ENCODE measurements at places on chromosomes 1 and 21.

- peak; percentile 22 for DNase-seq
Measured at GRCh38 chr1:247681288-247681897, 1.9 kb upstream of the OR13G1 start.

- no peak for DNase-seq
Measured at GRCh38 chr1:58762806-58763205, 21.0 kb downstream of the JUN start.

DNA sequence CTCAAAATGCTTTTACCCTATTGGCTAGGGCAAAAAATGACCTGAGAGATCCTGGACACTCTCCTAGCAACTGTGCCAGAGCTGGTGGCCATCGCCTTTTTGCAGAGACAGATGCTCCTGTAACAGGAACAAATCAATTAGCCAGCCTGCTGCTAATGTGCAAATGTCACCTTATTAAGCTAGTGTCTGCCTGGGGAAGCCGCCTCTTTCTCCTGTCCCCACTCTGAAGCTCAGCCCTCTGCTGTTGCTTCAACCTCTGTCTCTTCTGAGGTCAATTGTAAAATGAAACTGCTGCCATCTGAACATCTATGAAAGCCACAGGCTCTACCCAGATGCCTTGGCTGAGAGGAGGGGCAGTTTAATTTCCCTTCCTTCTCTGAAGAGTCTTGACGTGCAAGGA lies 85.5 kb upstream of the CACNA1E start:
- no peak for DNase-seq

GRCh38 chr1:201346337-201346939 lies 31.0 kb downstream of the TNNT2 start:
- peak; percentile 16 for DNase-seq

DNA sequence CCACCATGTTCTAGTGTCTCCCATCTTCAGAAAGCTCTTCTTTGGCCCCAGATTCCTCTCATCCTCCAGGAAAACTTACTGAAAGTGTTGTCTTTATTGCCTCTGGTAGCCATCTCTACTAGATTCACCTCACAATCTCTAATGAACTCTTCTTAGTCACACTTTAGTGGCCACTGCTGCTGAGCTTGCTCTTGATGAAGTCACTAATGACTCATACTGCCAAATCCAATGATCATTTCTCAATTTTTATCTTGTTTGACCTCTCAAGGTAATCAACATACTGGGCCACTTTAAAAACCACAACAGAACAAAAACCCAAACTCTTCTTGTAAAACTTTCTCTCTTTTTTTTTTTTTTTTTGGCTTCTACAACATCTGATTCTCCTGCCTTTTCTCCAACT lies 196.4 kb downstream of the LHX8 start:
- no peak for DNase-seq

GRCh38 chr1:30538226-30538992 lies 185.0 kb downstream of the MATN1 start:
- no peak for DNase-seq

DNA sequence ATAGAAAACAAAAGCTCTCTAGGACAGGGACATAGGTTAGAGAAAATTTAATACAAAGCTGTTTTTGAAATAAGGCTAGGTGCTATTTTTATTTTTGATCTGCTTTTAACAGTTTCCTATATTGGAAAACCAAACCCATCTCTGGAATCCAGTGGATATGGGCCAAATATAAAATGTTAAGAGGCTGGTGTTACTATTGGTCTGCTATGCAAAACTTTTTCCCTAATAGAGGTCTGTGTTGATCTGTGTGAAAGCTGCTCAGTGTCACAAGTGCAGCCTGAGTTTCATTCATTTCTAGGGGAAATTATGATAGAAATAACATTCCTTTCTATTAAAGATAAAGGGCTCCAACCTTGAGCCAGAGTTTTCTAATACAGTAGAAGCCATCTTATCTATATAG lies 116.4 kb downstream of the OLFML2B start:
- DNase-seq: no peak

GRCh38 chr1:98276514-98276913 lies 355.7 kb upstream of the DPYD start:
- no peak for DNase-seq

GRCh38 chr1:77876884-77877283 lies 11.5 kb upstream of the NEXN start:
- no peak for DNase-seq

- peak; percentile 13 for DNase-seq
Measured at GRCh38 chr1:202805886-202806844, 2.1 kb downstream of the KDM5B start.

GRCh38 chr1:68199603-68200002 lies 32.7 kb downstream of the WLS start:
- DNase-seq: no peak

DNA sequence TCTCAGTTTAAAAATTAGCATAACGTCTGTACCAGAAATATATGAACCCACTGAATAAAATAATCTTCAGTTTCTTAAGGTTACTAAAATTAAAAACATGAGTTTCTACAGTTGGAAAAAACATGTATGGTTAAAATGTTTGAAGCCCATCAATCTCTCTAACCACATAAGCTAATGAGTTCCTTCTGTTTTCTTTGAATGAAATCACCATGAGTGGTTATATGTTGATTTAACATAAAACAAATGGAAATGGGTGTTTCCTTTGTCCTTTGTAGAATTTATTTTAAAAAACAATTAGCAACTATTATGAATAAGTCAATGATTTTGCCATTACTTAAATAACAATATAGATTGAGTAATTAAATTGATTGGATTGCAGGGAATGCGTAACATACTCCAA lies 3.0 kb upstream of the ADGRL2 start:
- no peak for DNase-seq

- no peak for DNase-seq
Measured at GRCh38 chr1:72937905-72938304, 655.6 kb upstream of the NEGR1 start.

DNA sequence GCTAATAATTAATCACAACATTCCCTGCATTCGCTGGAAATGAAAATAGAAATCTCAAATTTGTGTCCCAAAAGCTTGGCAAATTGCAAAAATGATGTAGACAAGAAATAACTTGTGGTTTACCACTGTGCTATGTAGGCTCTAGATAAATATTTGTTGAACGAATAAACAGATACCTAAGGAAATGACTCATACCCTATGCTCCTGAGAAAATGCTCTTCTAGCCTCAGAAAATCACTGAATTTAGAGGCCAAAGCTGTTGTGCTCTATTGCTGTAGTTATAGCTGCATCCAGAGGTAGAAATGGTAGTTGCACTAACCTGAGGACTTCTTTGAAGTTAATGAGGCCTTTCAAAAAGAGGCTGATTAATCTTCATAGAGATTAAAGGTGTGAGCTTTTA lies 142.0 kb upstream of the ZNHIT6 start:
- DNase-seq: no peak

DNA sequence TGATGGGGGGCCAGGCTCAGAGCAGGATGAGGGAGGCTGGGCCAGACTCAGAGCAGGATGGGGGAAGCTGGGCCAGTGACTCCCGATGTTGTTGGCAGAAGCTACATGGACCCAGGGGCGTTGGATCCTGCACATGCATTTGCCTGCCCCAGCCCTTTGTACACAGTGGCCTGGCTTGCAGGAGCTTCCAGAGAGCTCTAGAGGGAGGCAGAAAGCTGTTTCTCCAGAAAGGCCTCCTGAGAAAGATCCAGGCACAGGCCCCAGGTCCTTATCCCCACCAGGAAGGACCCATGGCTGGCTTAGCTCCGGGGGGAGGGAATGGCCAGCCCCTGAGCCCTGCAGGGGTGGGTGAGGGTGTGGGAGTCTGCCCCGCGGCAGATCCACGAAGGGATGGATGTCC lies 106.6 kb upstream of the ACTRT2 start:
- DNase-seq: no peak

DNA sequence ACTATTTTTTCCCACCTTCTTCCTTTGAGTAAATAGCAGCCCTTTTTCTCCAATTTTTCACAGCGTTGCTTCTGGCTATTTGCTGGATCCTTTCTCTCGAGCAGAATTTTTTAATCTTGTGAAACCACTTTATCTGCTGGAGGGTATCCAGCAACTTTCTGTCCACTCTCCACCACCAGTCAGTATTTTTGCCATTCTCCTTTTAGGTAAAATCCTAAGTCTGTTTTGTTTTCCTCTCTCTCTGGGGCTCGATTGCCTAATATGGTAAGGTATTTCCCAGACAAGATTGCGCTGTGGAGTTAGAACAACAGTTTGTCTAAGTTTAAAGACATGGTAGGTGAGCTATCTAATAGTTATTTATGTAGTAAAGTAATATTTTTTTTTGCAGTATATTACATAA lies 156.9 kb downstream of the PPP1R12B start:
- DNase-seq: no peak

GRCh38 chr1:230166366-230167132 lies 99.5 kb downstream of the GALNT2 start:
- no peak for DNase-seq

DNA sequence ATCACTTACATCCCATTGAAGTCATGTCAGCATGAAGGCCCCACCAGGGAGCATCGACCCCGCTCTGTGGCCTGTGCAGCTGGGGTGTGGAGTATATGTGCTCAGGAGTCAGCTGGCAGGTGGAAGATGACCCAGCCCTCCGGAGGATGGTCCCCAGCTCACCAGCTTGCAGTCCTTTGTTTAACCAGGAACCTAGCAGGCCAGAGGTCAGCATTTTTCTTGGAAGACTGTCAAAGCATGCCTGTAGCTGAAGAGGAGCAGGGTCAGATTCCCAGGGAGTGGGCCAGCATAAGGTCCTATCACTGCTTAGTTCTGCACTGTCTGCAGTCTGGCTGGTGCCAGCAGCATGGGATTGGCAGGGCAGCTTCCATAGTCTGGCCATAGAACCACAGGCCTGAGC lies 12.7 kb downstream of the NFASC start:
- no peak for DNase-seq

- no peak for DNase-seq
Measured at GRCh38 chr21:46570119-46570518, 34.8 kb downstream of the S100B start.

- no peak for DNase-seq
Measured at GRCh38 chr1:9250411-9251381, 16.1 kb downstream of the H6PD start.

- no peak for DNase-seq
Measured at GRCh38 chr1:151854658-151855057, 1.1 kb upstream of the THEM5 start.

DNA sequence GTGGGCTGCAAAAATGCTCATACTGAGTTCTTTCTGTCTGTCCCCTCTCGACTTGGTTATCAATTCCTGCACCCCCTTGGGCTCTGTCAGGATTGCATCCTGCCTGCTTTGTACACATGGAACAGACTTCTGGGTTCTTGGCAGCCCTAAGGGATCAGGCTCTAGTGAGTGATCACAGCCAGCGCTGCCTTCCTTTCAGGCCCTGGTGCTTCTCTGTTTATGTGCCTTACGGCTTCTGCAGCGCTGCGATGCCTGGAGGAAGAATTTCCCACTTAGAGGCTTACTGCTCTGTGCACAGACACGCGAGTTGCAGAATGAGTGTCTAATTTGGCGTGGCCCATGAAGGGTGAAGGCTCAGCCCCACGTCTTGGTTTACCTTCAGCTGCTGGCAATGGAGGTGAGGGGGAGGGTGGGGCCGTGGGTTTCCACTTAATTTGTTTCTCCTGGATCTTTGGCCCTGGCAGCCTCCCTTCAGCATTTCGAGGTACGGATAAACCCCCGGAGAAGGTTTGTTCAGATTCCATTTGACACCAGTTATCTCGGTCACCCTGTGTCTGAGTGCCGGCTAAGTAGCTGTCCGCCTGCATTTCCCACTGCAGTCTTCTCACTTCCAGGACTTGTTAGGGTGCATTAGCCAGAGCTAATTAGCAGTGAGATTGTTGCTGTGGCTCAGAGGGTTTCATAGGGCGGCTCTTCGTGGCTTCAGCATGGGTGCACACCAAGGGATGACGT lies 227.3 kb downstream of the DYRK1A start:
- DNase-seq: no peak

DNA sequence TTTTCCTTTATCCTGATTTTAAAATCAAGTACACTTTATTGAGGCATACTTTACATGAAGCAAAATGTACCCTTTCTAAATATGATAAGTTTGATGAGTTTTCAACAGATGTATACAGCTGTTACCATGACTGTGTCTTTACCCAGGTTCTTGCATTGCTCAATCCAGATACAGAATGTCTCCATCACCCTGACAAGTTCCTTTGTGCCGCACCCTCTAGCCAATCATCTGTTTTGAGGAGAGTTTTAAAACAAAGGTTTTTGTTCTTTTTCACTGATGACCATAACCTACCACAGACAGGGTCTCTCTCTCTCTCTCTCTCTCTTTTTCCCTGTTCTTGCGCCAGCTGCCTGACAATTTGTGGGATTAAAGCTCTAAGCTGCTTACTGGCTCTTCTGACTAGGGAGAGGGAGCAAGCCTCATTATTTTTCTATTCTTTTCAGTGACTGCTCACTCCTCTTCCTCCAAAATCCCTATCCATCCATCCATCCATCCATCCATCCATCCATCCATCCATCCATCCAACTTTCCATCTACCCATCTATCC lies 1.2 kb upstream of the KCNE1 start:
- no peak for DNase-seq

DNA sequence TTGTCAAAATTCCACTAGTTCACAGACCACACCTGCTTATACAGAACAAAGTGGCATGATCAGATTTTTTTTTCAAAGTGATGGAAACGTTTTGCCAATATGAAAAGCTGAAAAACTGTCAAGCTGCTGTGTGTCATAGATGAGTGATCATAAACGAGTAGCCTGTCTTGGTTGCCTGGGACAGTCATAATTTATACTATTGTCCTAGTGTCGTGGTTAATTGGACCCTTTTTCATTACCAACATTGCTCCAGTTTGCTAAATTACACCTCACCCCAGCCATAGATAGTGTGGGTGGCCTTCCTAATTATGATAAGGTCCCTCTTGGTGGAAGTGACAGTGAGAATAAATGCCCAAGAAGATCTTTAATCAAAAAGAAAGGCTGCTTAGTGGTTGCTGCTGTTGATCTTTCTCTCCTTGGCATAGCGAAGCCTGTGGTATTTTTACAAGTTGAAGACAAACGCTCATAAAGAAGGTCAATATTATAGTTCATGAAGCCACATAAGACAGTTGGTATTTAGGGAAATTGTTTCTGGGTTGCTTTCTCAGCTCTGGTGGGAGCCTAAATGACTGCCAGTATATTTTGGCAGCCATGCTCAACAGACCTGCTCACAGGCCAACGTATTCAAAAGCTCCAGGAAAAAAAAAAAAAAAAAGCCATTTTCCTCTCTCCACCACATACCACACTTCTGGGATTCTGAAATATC lies 478.1 kb downstream of the PLA2G4A start:
- no peak for DNase-seq

- no peak for DNase-seq
Measured at GRCh38 chr1:176894450-176894849, 270.1 kb downstream of the ASTN1 start.

DNA sequence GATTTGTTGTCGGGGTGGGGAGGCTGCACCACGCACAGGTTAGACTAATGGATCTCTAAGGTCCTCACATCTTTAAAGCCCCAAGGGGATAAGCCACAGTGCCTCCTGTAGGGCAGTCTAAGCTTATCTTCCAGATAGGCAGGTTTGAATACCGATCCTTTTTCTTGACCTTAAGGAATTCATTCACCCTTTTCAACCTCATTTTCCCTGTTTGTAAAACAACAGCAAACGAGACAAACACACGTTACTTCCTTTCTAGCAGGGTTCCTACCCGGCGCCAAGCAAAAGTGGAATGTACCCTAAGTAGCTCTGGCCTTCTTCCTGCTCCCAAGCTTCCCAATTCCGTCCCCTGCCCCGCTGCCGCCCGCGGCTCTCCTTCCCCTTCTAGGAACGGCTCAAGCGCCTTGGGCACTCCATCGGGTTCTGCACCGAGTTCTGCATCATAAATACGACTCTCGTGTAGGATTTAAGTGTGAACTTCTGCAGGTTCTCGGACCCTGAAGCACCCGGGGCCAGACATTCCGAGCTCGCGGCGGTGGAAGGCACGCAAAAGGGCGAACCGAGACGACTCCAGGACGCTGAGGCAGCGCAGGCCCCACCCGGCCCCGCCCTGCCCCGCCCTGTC lies 548 bp upstream of the CDC20 start:
- no peak for DNase-seq

All from NCI-H1105 (cell line).